Activated T-helper 1 cell treated with anti-CD3 and anti-CD28 coated beads, Interleukin-2, amount 50 U/mL, for 16 hours (primary cell): ENCODE measurements at places on chromosomes 1 and 21.

DNA sequence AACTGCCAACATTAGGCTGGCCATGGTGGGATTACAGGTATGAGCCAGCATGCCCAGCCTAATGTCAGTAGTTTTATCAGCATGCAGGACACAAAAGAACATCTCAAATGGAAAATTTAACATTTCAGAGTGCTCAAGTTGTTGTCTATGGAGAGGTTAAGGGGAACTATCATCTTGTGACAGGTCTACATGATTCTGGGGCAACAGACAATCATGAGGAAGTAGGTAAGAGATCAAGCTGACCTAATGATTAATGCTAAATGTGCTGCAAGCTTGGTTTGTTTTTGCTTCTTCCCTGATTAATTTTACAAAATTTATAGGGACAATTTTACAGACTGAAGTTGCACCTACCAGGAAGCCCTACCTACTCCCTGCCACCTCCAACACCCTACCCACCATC is 36.6 kb downstream of the FMO4 start:
- no peak for DNase-seq

DNA sequence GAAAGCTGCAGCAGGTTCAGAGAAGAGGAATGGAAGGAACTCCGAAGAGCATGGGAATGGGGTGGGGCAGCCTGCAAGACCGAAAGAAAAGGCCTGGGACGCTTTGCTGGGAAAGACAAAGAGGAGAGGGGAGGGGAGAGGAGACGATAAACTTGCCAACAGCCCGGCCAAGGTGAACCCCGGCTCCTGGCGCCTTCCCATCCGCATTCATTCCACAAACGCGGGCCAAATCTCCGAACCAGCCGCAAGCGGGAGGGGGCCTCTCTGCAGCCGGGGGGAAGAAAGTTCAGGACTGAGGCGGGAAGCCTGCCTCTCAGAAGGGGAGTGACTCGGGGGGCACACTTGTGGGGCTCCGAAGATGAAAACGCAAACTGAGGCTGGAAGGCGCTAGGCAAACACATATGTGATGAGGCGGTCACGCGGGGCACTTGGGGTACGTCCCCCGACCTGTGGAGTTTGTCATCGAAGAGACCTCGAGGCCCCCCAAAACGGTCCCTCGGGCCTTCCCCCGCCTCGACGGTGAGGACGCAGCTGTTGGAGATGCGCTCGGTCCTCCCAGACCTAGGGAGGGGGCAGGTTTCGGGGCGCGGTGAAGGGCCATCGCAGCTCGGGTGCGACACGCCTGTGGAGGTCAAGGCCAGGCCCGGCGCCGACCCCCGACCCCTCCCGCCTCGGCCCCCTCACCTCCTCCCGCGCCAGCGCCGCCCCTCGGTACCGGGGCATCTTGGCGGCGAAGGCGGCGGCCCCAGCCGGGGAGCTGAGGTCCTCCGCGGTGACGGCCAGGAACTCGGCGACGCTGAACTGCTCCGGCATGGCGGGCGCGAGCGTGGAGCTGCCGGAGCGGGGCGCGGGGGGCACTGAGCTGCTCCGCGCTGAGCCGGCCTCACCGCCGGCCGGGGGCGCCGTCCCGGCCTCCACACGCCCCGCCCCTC is at the start of gene ASAP3:
Gene ASAP3 (minus strand): TSS at position 859 of the 932 bp plus-strand sequence. CDS start 46 bp downstream, at position 813.
- DNase-seq = no peak

- no peak for DNase-seq
These were observed 99.2 kb downstream of the TRIM11 start for GRCh38 chr1:228307218-228308023.

GRCh38 chr1:205255941-205256780 is 28.4 kb downstream of the TMCC2 start:
- DNase-seq = peak; percentile 74

GRCh38 chr1:111602974-111603373 is 16.6 kb upstream of the RAP1A start:
- no peak for DNase-seq

GRCh38 chr1:68225781-68226180 is 6.5 kb downstream of the WLS start:
- no peak for DNase-seq

GRCh38 chr1:101022294-101022693 is 3.3 kb downstream of the DPH5 start:
- DNase-seq = no peak
